HuH-7 (cell line): ENCODE measurements at places on chromosomes 1 and 21.

DNA sequence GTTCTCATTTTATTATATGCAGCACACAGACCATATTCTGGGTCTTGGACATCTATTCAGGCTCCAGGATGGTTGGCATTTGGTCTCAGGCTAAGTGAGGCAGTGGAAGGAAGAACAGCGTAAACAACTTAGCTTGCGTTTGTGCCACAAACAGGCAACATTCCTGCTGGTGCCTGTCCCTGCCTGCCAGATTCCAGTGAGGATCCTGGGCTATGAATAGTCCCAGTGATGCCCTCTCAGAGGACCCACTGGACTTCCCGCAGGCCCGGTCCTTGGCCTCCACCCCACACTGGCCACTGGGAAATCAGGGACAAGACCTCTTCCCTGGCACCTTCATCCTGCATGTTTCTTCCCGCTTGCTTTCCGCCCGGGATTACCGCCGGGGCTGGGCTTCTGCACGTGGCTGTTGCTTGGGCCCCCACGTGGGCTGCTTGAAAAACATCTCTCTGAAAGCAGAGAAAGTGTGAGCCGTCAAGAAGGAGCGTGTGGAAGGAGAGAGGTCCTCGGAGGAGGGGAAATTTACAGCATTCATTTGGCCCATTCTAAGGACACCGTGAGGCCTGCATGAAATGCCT, 145.1 kb upstream of the WNT4 start:
- DNase-seq: no peak

DNA sequence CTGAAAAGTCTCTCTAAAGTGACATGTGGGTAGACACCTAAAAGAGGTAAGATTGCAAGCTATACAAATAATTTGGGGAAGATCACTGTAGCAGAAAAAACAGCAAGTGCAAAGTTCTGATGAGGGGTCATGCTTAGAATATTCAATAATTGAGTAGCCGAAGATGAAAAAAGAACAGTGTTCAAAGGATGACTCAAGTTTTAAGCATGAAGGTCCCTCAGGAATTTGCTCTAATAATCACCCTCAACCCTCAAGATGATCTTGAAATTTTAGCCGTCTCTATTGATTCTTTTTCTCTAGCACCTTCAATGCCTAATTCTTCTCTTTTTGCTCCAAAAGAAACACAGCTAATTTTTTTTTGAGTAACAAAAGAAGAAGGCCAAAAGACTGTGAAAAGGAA, 190.6 kb upstream of the ZNHIT6 start:
- no peak for DNase-seq

DNA sequence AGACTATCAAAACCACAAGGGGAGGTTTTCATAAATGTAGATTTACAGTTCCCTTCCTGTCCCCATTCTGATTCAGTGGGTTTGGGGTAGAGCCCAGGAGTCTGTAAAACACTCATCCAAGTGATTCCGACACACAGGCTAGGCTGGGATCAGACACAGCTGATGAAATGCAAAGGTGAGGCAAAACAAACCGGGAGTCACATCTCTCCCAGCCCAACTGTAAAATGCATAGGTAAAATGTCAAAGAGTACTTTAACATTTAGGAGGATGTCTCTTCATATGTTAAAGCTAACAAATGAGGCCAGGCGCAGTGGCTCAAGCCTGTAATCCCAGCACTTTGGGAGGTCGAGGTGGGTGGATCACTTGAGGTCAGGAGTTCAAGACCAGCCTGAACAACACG, 45.0 kb downstream of the ZNF281 start:
- DNase-seq: no peak

- no peak for DNase-seq
These were observed 66.3 kb upstream of the SLC45A1 start for GRCh38 chr1:8251635-8252034.

DNA sequence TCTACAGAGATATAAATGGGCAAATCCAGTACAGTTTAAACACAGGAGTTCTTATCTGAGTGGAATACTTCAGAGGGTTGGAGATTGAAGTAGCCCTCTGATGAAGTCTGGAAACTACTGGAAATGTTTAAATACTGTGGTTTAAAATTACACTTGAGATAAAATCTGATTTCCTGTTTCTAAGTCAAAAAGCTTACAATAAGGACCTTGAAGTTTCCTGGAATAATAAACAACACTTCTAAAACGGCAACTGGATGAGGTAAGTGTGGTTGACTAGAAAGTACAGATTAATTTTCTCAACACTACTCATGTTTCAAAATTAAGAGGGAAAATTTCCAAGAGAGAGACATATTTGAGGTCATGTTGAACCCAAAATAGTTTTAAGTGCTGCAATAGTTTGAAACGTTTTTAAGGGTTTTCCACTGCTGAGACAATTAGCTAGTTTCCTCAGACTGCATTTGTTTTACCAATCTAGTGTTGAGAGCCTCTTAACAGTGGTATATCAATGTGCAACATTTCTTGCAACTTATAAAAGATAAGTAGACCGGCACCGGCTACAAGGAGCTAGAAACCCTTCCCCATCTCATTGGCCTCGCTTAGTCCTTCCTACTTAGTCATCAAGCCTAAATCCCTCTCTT, 27.4 kb downstream of the KCNA3 start:
- no peak for DNase-seq

GRCh38 chr1:150106341-150106740, 38.8 kb downstream of the VPS45 start:
- DNase-seq: no peak

DNA sequence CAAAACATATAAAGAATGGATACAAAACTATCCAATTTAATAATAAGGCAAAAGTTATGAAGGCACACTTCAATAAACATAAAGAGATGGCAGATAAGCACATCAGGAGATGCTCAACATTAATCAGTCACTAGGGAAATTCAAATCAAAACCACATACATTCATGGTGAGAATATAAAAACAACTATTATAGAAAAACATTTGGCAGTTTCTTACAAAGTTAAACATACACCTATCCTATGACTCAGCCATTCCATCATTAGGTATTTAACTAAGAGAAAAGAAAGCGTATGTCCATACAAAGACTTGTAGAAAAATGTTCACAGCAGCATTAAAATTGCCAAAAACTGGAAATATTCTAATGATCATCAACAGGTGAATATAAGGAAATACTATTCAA, 44.3 kb downstream of the KIFAP3 start:
- DNase-seq: no peak

GRCh38 chr1:67956116-67956515, 94.3 kb downstream of the DIRAS3 start:
- DNase-seq: no peak

DNA sequence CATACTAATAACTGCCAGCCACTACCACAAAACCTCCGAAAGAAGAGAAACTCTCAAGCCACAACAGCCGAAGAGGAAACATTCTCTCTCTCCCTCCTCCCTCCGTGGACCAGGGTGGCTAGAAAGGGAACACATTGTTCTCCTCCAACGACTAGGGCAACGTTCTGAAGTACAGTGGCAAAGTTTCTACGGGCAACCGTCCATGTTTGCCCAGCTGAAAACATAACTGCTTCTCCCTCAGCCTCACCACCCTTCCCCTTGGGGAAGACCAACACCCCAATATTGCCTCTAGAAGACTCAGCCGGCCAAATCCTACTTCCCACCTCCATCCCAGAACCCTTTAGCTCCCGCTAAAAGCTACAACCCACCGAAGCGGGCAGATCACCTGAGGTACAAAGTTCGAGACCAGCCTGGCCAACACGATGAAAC, 2.0 kb downstream of the GLUL start:
- no peak for DNase-seq

- DNase-seq: no peak
These were observed 20.4 kb downstream of the ARHGEF19 start for GRCh38 chr1:16191916-16192546.

DNA sequence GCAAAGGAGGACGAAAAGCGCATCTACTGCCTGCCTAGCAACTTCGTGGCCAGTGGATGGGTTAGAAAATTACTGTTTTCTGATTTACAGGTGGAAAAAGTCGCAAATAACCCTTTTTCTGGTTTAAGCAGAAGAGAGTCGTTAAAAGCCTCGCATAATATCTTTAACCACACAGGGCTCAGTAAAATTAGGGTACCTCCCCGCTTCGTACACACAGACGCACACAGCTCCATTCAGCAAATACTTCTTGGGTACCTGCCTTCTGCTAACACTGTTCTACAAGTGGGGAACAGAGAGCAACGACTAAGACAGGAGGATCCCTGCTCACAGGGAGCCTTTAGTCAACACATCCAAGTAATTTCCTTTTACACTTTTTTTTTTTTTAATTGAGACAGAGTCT, 704 bp downstream of the ALG6 start:
- DNase-seq: no peak

GRCh38 chr1:119656410-119656955, 8.4 kb upstream of the ZNF697 start:
- DNase-seq: no peak

DNA sequence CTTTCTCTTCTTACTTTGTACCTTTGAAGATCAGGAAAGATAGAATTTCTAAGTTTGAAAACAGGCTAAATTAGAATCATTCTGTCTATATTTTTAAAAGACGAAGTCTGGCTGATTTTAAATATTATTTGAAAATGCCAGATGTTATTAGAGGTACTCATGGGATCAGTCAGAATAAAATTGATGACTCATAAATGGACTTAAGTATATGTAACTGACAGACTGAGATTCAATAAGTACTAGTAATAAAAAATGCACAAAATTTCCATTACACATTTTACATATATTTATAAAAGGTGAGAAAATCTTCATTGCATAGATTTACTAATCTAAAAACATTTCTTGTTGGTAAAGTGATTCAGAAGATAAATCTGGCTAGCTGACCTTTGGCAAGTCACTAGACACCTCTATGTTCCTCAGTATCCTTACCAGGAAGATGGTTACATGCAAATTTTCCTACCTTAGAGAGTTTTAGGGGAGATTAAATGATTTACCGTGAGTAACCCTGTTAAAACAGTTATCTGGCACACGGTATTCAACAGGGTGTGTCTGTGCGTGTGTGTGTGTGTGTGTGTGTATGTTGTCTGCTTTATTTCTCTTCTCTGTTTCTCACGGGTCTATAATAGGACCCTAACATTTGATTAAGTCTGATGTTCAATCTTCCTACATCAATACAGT, 189.0 kb downstream of the RUNX1 start:
- DNase-seq: no peak

GRCh38 chr1:64061430-64062104, 141.9 kb upstream of the UBE2U start:
- DNase-seq: no peak

GRCh38 chr1:10504249-10504648, 29.5 kb downstream of the PEX14 start:
- DNase-seq: no peak

DNA sequence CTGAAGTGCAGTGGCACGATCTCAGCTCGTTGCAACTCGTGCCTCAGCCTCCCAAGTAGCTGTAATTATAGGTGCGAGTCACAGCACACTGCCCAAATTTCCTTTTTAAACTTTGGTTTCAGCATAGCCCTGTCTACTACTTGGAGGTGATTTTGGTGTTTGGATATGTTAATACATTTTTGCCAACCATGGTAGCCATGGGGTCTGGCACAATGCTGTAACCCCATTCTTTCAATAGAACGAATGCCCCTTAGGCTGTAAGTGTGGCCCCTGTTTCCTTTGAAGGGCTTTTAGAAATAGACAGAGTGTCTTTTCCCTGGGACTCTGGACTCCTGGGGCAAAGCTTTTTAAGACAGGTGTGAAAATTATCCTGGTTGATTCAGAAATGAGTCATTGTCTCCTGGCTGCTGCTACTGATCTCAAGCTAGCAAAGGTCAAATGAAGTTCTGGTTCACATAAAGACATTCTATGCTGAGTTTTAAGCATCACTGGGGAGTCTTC, 141.1 kb upstream of the RUNX1 start:
- DNase-seq: no peak

DNA sequence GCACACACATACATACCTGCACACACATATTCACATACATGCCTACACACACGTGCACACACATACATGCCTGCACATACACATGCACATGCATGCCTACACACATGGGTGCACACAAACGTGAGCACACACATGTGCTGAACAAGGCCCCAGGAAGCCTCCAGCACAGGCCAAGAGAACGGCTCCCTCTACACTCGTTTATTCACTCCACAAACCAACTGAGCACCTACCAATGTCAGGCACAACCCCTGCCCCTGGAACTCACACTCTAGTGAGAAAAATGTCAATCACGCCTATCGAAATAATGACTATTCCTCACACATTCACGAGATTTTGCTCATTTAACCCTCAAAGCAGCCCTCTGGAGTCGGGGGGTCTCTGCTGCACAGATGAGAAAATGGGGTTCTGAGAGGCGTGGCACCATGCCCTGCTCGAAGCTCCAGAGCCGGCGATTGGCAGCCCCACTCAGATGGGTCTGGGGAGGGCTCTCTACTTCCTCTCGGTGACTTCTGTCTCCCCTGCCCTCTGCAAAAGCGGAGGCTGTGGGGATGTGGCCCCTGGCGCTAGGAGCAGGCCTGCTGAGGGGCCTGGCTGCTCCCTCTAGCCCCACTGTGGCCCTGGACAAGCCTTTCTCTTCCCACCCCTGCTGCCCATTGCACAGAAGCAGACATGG, 90.2 kb upstream of the RUNX3 start:
- no peak for DNase-seq

DNA sequence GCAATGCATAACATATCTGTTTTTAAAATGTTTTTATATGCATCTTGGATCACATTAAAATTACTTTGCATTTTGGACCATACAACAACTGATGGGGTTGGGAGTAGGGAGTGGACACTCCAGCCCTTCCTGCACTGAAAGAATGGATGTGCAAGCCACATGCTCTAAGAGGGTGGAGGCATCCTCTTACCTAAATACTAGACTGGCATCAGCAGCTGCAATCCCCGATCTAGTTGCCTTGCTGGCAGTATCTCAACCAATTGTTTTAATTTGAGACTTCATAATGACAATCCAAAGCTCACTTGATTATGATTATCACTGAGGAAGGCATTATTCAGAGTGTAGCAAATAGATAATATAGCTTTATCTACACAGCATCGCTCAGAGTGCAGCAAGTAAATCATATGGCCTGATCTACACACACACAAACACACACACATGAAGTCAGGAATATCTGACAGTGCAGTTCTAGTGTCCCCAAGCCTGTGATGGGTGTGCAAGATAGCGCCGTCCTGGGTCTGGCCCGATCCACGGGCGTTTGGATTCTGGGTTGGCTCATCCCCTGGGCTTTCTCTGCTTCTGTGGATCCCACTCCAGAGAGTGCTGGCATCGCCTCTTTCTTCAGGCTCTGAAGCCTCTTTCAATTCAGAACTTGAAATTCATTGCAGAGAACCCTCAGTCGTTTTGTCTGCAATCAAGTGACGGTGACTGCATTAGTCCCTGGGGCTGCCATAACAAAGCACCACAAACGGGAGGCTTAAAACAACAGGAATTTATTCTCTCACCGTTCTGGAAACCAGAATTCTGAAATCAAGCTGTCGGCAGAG, 181.3 kb downstream of the ETS2 start:
- DNase-seq: no peak

DNA sequence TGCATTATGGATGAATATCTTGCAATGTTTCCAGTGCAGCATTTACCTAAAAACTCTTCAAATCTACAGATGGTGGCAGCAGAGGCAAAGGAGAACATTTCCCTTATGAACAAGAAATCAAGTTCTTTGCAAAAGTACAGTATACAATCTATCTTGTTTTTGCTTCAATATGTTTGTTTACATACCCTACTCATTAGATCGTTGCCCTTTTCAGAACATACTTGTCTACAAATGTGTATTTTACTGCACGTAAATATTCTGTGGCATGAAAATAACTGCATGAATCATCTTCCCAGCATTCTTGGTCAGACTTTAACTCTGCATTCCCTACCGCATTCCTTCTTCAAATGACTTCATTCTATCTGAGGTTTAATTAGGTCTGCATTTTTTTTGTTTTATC, 212.7 kb downstream of the ZP4 start:
- no peak for DNase-seq
